C1 segment of cervical spinal cord (tissue), 14 donors: ENCODE measurements at places on chromosomes 4 and X.

DNA sequence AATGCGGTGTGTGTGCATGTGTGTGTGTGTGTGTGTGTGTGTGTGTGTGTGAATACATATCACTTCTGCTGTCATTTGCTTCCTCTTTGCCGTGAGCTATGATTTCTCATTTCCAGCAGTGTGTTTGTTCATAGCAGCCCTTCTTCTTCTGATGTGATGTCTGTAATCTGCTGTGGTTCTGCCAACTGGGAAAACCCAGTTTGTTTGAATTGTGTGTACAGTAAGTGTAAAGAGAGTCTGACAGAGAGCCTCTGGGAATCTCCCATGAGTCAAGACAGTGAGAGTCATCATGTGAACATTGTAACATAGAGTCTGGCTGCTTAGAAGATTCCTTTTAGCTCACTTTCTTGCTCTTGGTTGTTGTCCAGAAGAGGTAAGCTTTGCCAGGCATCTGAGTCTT, 8.4 kb upstream of the NWD2 start:
- no peak for DNase-seq

- DNase-seq: no peak
Observed at GRCh38 chr4:22900876-22901275, 208.1 kb downstream of the GBA3 start.

DNA sequence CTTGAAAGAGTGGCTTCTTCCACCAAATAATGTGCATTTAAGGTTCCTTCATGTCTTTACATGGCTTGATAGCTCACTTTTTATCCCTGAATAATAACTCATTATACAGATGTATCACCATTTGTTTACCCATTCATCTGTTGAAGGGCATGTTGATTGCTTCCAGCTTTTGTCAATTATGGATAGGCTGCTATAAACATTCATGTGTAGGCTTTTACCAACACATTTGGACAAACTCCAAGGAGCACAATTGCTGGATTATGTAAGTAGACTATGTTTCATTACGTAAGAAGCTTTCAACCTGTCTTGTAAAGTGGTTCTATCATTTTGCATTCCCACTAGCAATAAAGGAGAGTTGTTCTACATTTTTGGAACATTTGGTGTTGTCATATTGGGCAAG, 2637.0 kb downstream of the PCDH7 start:
- DNase-seq: no peak

- DNase-seq: no peak
Observed at GRCh38 chr4:83358410-83358809, 23.8 kb upstream of the HPSE start.
